ENCODE measurements at places on chromosomes 2 and 18.

- DNase-seq = no peak
These were observed 1.9 kb downstream of the TLX2 start for GRCh38 chr2:74515981-74516633.

DNA sequence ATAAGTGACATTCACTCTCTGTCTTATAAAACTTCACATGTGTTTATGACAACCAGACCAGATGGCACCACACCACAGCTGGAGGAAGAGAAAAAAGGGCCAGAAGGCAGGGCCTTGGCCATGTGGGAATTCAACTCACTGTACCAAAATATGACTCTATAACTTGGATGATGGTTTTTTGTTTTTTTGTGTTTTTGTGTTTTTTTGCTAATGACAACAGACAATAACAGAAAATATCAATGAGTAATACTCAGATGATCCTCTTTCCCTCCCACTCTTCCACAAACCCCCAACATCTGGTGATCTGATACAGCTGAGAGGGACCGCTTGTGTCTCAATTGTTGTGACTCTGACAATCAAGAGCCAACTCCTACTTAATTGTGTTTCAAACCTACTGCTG lies 12.4 kb downstream of the NMI start:
- DNase-seq = no peak

DNA sequence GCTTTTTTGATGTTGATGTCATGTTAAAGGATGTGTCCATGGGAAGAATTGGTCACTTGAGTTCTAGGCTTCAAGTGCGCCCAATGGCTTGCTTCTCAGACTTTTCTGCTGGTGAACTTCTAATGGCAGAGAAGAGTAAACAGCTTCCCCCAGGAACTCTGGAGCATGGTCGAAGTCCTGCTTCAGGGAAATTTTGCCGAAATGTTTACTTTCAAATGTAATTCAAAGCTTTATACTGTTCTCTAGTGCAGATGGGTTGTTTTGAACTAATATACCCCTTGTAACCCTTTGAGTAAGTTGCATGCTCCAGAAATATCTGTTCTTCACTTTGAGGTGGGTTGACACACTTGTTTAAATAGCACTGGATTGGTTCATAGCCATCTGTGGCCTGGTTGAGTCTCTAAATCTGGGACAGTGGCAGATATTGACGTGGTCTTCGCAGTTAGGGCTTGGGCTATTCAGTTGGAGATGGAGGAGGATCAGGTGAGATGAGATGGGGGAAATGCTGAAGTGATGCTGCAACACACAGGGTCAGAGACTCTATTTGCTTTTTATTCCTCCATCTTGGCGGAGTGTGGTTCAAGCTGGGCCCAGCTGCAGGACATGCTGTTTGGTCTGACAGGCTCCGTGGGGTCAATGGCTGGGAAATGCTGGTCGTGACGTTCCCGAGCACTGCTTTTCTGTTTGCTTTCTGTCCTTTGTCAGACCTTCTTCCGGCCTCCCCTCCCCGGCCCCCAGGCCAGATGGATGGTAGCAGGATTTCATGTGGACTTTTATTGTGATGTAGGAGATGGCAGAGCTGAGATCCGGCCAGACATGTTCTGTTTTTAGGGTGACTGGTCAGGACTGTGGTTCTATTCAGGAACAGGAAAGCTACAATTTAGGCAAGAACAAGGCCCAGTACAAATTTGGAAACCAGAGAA lies 35.9 kb downstream of the MYO1B start:
- no peak for DNase-seq

DNA sequence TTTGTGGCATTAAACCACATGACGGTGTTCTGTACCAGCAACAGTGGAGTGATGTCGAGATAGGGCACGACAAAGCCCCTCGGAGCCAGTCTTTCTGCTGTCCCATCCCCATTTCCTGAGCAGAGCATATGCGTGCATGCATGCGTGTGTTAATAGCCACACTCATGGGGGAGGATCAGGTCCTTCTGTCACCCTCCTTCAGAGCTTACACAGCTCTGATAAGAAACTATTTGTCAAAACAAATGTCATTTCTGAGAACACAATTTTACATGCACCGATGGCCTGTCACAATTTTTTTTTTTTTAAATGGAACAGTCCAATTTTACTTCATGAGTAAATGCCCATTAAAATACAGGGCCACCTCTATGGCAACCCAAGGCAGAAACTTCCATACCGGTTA lies 95.9 kb upstream of the ZBTB14 start:
- DNase-seq = no peak

DNA sequence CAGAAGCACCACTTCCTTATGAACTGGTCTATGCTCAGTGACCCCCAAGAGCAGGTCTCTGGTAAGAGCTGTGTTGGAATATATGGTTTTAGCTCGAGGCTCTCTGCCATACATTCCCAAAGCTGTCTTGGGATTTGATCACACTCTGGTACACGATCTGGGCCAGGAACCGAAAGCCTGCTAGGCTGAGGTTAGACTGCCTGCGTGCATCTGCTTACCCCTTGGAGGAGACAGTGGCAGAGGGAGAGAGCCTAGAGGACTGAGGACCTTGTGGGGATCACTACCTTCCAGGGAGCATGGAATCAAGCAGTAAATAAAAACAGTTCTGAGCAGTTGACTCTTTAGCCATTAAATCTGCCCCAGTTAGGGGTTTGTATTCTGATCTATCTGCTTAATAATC lies 63.7 kb downstream of the ZNF532 start:
- no peak for DNase-seq

DNA sequence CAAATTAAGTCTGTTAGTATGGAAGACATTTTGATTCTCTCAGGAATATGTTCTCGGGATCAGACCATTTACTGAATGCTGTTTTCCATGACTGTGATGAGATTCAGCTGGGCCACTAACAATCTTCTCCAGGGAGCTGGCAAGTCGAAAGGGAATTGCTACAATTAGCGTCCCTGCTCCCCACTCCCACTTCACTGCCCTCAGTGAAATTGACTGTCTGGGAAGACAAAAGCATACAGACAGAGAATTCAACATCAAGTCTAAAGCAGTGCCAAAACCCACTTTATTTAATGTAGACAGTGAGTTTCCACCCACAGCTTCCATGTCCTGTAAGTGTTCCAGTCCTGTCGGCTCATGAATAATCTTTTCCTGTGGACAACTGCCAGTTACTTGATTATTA lies 34.0 kb upstream of the COL3A1 start:
- no peak for DNase-seq

GRCh38 chr2:182144041-182144775 lies 158.6 kb downstream of the PPP1R1C start:
- DNase-seq = no peak
